ENCODE measurements at places on chromosomes 1 and 21.

DNA sequence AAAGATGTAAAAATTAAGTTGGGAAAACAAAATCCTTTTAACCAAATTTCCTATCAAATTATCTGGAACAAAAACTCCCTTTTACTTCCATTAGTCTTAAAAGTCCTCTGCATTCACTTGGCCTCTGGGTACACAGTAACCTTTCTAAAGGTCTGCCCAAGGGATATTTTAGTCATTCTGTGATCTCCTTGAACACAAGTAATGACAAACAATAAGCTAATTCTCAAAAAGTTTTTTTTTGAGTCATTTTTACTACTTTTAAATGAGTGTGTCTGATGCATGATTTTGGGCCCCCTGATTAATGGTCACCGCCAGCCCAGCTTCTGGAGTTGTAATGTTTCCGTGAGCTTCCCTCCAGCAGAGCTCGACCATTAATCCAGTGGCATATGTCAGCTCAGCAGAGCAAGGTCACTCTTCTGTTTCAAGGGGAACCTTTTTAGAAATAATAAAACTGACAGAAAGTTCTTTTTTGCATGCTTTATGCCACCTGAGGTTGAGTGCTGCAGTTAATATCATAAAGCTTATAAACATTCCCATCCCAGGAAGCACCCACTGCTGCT, 14.3 kb downstream of the SAMSN1 start:
- no peak overlapping the region for H3K4me3 ChIP-seq
- H3K4me1 ChIP-seq, result no peaks in the 10 kb centered on the region
- H3K36me3 ChIP-seq, result no peaks in the 10 kb centered on the region
- H3K27ac ChIP-seq, result no peak overlapping the region
- no peak for DNase-seq

DNA sequence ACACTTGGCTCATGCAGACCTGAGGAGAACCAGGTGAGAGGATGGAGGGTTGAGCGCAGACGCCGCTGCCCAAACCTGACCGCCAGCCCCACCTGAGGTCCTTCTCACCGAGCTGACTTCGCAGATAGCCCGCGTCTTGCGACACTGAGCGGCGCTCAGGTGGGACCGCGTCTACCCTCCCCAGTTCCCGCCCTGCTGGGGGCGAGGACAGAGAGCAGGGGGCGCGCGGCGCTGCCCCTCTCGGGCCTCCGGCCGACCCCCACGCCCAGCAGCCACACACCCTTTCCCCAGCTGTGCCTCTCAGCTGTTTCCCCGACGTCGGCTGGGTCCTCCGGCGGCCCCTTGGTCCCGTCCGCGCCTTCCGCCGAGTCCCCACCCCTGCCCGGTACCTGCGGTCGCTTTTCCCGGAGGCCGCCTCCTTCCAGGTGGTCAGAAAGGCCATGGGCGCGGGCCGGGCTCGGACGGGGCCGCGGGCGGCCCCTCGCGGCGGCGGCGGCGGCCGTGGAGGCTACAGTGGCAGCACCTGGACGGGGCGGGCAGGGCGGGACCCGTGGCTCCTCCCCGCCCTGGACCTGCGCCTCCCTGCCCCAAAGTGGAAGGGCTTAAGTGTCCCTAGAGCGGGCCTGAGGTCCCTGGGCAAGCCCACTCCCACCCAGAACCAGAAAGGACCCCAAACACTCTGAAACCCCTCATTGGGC, 14.4 kb upstream of the TTC39A start:
- H3K4me3 ChIP-seq, result peak overlapping the region; percentile 49
- H3K36me3 ChIP-seq, result no peaks in the 10 kb centered on the region
- H3K27ac ChIP-seq, result no peak overlapping the region
- peaks cover 5% of the 10 kb centered on the region for H3K27me3 ChIP-seq

DNA sequence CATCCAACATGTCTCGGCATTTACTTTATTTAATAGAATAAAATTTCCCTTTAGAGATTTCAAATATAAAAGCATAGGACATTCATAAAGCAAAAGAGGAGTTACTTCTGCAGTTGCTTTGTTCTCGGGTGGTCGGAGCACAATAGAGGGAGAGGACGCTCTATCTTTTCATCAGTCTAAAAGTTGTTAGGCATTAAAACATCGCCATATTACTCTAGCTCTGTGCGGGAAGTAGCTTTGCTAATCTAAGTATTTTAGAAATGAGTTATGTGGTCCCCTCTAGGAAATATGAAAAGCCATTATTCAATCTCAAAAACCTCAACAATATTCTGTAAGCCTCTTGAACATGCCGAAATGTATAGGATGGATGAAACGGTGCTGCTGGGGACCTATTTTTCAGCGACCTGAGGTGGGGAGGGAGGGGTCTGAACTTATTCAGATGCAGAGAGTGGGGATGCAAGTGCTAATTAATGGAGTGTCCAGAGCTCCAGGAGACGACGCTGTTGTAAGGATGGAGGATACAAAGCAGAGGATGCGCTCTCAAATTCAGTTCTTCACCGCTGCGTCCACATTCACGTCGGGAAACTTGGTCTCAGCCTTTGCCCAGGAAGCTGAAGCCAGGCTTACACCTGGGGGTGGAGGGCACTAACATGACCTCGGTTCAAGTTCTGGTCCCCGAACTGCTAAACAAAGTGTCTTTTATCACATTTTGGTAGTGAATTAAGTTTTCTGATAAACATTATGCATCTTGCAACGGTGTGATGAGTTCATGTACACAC, 6.3 kb downstream of the CDKN2C start:
- no peak overlapping the region for H3K27ac ChIP-seq
- DNase-seq, result no peak
- no peak overlapping the region for H3K4me3 ChIP-seq
- H3K36me3 ChIP-seq, result no peaks in the 10 kb centered on the region

DNA sequence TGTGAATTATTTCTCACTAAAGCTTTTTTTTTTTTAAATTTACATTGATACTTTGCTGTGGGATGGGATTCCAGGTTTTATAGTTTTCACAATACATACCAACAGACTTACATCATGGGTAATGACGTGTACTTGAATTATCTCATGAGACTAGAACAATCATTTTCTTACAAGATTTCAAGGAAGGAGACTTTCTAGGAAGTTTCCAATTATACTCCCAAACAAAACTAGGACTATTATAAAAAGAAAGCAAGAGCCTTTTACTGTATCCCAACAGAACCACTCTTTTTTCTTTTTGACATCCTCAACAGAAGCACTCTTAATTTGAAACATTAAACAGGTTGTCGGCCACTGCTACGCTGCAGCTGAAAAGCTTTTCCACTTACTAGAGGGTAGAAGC, 48.7 kb downstream of the TESK2 start:
- H3K27me3 ChIP-seq, result no peaks in the 10 kb centered on the region
- DNase-seq, result no peak
- H3K36me3 ChIP-seq, result no peaks in the 10 kb centered on the region
- no peak overlapping the region for H3K27ac ChIP-seq
- H3K4me3 ChIP-seq, result no peak overlapping the region

GRCh38 chr1:18341291-18342069, 139.2 kb upstream of the KLHDC7A start:
- no peak for DNase-seq
- H3K36me3 ChIP-seq, result no peaks in the 10 kb centered on the region
- no peak overlapping the region for H3K27ac ChIP-seq

- no peak overlapping the region for H3K27ac ChIP-seq
- H3K4me3 ChIP-seq, result no peak overlapping the region
- no peak for DNase-seq
- H3K4me1 ChIP-seq, result no peaks in the 10 kb centered on the region
- H3K36me3 ChIP-seq, result peaks cover 2% of the 10 kb centered on the region
These were observed 95.3 kb downstream of the COP1 start for GRCh38 chr1:176111835-176112234.

- no peaks in the 10 kb centered on the region for H3K27me3 ChIP-seq
- H3K36me3 ChIP-seq, result peaks cover 2% of the 10 kb centered on the region
- H3K4me1 ChIP-seq, result no peaks in the 10 kb centered on the region
- DNase-seq, result no peak
These were observed 59.3 kb downstream of the EYA3 start for GRCh38 chr1:28028873-28029654.

GRCh38 chr1:71509051-71509595, 428.3 kb upstream of the ZRANB2 start:
- DNase-seq, result no peak
- H3K36me3 ChIP-seq, result no peaks in the 10 kb centered on the region
- H3K27ac ChIP-seq, result no peak overlapping the region
- H3K27me3 ChIP-seq, result no peaks in the 10 kb centered on the region
- H3K4me1 ChIP-seq, result no peaks in the 10 kb centered on the region

- no peaks in the 10 kb centered on the region for H3K27me3 ChIP-seq
- H3K4me3 ChIP-seq, result no peak overlapping the region
- no peak for DNase-seq
- H3K27ac ChIP-seq, result no peak overlapping the region
- no peaks in the 10 kb centered on the region for H3K4me1 ChIP-seq
These were observed 8.3 kb upstream of the AIM2 start for GRCh38 chr1:159084867-159085266.

DNA sequence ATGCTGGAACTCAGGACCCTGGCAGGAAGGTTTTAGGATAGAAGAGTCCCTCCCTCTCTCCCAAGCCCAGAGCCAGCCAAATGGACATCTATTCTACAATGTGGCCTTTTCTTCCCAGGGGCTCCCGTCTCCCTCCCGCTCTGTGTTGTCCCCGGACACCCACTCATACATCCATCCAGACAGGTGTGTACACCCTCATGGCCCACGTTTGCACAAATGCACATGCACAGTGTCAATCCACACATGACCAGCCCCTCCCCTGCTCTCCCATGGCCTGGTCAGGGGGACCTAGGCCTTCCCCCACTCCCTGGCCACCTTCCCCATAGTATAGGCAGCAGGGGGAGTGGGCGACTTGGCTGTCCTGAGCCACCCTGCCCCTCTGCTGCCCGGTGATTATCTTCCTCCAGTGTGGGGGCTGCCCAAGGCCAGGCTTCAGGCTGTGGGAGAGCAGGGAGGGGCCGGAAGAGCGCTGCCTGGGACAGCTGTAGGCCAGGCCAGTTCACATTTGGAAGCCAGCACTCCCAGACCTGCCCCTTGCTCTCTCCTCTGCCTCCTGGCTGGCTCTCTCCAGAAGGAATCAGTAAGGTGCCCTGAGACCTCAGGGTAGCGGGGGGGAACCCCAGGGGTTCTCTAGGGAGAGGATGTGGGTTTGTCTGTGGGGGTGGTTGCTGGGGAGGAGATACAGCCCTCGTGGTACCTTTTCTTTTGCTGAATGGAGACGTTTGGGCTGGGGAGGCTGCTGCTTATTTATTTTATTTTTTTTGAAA, 4.1 kb upstream of the PTPN7 start:
- H3K4me3 ChIP-seq, result no peak overlapping the region
- DNase-seq, result no peak
- H3K36me3 ChIP-seq, result no peaks in the 10 kb centered on the region
- H3K4me1 ChIP-seq, result peaks cover 18% of the 10 kb centered on the region
- H3K27me3 ChIP-seq, result no peaks in the 10 kb centered on the region

GRCh38 chr1:227270554-227270953, 47.7 kb downstream of the CDC42BPA start:
- no peak for DNase-seq
- no peak overlapping the region for H3K4me3 ChIP-seq
- H3K4me1 ChIP-seq, result no peaks in the 10 kb centered on the region
- no peaks in the 10 kb centered on the region for H3K27me3 ChIP-seq
- H3K36me3 ChIP-seq, result no peaks in the 10 kb centered on the region

GRCh38 chr1:33222381-33222780, 33.9 kb upstream of the ZNF362 start:
- H3K4me1 ChIP-seq, result peaks cover 23% of the 10 kb centered on the region
- no peaks in the 10 kb centered on the region for H3K36me3 ChIP-seq
- DNase-seq, result peak; percentile 50

DNA sequence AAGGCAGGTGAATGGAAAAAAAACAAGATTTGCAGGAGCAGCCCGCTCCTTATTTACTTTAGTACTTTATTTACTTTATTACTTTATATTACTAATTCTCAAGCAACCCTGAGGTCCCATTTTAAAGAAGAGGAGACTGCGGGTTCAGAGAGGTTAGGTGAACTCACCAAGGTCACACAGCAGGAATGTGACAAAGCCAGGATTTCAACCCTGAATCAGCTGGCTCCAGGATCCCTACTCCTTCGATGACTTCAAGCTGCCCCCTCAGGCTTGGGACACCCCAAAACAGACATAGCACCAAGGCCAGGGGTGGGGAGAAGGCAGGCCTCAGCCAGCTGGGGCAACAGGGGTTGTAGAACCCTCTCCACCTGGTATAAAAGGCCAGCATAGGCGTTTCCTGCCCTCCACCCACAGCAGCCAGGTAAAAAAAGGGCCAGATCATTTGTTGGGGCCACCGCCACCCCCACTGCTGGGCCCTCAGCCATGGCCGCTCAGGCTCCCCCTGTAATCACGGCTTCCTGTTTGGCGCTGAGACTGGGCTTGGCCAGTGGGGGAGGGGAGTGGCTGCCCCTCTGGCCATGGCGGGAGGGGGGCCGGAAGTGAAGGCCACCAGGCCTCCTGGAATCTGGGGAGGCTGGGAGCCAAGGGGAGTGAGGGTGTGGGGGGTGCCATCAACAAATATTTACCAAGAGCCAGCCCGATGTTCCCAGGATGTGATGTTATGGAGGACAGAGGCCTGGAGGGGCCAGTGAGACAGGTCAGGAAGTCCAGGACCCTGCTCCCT, 6.6 kb downstream of the SDC3 start:
- H3K27me3 ChIP-seq, result no peaks in the 10 kb centered on the region
- H3K4me3 ChIP-seq, result no peak overlapping the region
- no peak for DNase-seq
- H3K4me1 ChIP-seq, result peaks cover 7% of the 10 kb centered on the region
- H3K36me3 ChIP-seq, result peaks cover 2% of the 10 kb centered on the region

DNA sequence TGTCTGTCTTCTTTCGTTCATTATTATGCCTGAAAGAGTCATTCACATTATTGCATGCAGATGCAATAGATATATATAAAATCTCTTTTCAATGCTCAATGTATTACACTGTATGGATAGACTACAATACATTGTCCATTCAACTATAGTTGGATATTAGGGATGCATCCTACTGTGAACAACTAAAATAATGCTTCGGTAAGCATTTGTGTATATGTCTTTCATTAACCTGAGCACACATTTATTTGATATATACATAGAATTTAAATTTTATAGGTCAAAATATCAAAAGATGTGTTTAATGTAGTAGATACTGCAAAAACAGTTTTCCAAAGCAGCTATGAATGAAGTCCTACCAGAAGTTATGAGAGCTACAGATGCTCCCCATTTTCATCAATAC, 8.9 kb downstream of the PLD5 start:
- H3K4me3 ChIP-seq, result no peak overlapping the region
- H3K4me1 ChIP-seq, result no peaks in the 10 kb centered on the region
- H3K27ac ChIP-seq, result no peak overlapping the region
- H3K27me3 ChIP-seq, result no peaks in the 10 kb centered on the region
- no peak for DNase-seq

DNA sequence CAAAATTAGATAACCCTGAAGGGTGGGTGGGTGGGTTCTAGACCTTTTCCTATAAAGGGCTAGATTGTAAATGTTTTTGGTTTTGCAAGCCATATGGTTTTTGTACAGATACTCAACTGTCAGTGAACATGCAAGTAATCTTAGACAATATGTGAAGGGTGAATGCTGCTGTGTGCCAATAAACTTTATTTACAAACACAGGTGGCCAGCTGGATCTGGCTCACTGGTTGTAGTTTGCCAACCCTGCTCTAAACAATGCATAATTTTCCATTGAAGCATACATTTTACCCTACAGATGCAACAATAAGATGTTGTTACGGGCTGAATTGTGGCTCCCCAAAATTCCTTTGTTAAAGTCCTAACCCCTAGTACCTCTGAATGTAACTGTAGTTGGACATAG, 18.6 kb upstream of the TARBP1 start:
- H3K4me3 ChIP-seq, result no peak overlapping the region
- DNase-seq, result no peak
- H3K36me3 ChIP-seq, result no peaks in the 10 kb centered on the region
- no peaks in the 10 kb centered on the region for H3K27me3 ChIP-seq
- H3K4me1 ChIP-seq, result peaks cover 8% of the 10 kb centered on the region
- H3K27ac ChIP-seq, result no peak overlapping the region
